Fibroblast of skin of right quadriceps (primary cell): ENCODE measurements at places on chromosomes 3 and 15.

- DNase-seq = no peak
Observed at GRCh38 chr3:112956351-112956750, 18.6 kb downstream of the CD200R1 start.

DNA sequence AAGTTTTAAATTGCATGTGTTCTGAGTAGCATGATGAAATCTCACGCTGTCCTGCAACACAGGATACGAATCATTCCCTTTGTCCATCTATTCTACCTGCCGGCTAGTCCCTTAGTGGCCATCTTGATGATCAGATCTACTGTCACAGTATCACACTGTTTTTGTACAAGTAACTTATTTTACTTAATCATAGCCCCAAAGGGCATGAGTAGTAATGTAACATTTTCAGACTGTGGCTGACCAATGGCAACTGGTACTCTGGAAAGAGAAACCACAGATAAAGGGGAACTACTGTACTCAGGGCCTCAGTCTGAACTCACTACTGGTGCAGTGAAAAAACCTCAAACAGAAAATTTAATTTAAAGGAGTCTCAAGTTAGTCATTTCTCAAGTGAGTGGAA lies 127.3 kb upstream of the MRPL3 start:
- DNase-seq = peak; percentile 32

GRCh38 chr3:58203541-58203940 lies 7.2 kb downstream of the DNASE1L3 start:
- DNase-seq = no peak

DNA sequence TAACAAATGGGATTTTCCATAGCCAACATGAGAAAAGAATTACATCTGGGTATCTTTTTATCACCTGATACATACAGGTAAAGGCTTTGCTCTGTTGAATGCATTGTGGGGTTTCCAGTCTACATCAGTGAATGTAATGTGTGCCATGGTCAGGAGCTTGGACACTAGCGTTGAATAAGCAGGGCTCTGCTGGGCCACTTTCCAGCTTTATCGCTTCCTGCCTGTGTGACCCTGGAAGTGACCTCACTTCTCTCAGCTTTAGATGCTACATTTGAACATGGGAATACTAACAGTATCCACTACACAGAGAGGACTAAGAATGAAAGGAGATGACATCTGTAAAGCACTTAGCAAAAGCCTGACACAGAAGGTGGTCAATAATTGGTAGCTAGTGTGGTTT lies 40.1 kb downstream of the TTC23 start:
- no peak for DNase-seq
